Left ventricle myocardium superior (tissue), 1 donor: ENCODE measurements at places on chromosomes 13 and 19.

GRCh38 chr13:48828962-48829411 is 146.7 kb upstream of the FNDC3A start:
- DNase-seq = no peak

DNA sequence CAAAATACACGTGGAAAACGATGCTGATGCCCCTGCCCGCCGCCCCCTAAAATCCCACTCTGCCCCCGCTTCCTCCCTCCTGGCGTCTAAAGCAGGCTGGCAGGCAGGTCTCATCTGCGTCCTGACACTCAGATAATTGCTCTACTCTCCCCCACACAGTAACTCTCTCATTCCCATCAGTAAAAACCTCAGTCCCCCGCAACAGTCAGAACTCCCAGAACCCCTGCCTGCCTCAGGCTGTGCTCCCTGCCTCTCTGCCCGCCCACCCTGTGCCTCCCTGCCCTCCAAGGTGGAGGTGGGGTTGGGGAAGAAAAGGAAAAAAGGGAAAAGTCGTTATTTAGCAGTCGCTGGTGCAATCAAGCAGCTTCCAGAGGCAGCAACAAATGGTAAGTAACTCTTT is 473.7 kb downstream of the EFNB2 start:
- no peak for DNase-seq

GRCh38 chr13:44930280-44930679 is 59.0 kb downstream of the NUFIP1 start:
- DNase-seq = no peak

DNA sequence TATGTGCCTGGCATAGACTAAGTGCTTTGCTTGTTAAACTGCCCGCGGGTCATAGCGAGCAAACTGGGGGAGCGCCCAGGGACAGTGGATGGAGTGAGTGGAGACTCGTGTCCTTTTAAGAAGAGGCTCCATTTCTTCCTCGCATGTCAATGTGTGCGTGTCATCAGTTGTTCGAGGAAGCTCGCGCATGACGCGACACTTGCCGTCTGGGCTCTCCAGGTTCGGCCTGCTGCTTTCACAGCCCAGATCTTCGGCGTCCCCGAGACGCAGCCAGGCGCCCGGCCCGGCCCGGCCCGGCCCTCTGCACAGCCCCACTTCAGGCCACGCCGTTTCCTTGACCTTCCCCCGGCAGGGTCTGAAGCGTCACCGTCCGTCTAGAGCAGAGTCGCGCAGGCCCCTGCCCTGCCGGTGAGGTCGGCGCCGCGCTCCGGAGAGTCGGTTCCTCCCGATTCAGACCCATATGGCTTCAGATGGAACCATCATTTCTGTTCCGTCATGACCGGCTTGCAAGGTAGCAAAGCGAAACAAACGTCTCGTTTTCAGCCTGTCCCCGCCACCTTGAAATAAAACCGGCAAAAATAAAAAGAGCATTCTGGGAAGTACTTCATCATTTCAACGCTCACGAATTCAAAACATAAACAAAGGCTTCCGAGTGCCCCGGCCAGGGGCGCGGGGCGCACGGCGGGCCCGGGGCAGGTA is 599 bp upstream of the ARHGEF7 start:
- peak; percentile 73 for DNase-seq

DNA sequence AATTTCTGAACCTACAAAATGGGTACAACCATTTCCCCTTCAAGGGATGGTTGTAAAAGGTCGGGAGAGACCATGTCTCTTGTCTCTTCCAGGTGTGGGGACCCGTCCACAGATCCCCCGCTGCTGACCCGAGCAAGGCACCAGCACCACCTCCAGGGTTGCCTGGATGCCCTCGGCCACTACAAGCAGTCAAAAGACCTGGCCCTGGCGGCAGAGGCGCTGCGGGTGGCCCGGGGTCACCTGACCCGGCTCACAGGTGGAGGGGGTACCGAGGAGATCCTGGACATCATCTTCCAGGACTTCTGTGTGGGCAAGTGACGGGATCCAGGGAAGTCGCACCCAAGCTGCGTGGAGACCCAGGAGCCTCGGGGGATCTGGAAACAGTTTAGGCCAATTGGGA is 4.0 kb downstream of the GTPBP3 start:
- DNase-seq = no peak
